Testis (tissue), 5 donors: ENCODE measurements at places on chromosomes 6 and 20.

DNA sequence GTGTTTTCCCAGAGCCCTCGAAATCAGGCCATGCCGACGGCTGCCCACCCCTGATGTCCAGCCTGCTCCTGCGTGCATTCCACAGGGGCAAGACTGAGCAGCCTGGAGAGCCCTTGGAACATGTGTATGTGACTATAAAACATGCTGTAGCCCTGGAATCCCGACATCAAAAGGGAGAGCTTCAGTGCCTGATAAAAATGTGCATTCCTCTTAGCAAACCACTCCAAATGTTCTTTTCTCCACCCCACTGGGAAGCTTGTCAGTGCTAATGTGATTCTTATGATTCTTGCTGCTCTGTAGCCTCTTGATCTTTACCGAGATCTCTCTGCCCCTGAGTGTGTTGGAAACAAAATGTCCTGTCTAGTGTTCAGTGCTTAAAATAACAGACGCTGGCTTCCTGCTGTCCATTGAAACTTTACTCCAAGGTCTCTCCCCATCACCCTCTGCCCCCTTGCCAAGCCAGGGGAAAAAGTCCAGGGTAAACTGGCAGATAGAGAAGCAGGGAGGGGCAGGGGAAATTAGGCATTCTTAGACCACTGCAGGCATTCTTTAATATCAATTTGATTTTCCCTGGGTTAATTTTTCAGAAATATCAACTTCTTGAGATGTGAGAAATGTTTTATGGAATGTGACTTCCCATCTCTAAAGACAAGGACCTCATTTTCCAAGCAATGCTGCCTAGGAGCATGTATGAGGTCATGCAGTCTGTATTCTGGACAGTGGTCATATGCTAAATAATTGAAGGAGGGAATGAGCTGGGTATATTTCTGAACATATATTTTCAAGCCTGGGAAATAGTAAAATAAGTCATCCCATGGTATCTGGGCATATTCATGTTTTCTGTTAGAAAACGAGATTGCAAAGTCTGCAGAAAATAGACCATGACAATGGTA is 73.8 kb upstream of the ISM1 start:
- no peaks in the 10 kb centered on the region for H3K36me3 ChIP-seq
- peak overlapping the region; percentile 15 for H3K27ac ChIP-seq
- DNase-seq: peak; percentile 25
- H3K4me1 ChIP-seq: peaks cover 10% of the 10 kb centered on the region
- no peaks in the 10 kb centered on the region for H3K27me3 ChIP-seq

DNA sequence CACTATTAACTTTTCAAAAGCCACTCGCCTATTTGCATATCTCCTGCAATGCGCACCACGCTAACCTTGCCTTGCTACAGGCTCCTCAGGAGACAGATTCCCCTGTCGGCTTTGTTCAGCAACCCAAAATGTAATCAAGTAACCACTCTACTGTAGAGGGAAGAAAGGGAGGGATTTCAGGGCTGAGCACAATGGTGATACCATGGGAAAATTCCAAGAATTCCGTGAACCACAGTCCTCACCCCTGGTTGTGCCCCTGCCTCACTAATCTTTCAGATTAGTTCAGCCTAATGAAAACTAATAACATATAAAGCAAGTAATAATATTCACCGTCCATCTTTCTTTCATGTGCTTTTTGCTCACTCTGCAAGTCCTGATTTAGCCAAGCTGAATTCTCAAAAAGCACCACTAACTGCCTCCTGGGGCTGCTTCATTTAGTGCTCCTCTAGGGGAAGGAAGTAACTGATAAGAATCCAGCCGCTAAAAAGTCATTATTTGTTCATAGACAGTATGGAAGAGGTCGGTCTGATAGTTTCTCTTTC is 6.6 kb downstream of the CITED2 start:
- peaks cover 17% of the 10 kb centered on the region for H3K4me1 ChIP-seq
- no peak overlapping the region for H3K4me3 ChIP-seq

DNA sequence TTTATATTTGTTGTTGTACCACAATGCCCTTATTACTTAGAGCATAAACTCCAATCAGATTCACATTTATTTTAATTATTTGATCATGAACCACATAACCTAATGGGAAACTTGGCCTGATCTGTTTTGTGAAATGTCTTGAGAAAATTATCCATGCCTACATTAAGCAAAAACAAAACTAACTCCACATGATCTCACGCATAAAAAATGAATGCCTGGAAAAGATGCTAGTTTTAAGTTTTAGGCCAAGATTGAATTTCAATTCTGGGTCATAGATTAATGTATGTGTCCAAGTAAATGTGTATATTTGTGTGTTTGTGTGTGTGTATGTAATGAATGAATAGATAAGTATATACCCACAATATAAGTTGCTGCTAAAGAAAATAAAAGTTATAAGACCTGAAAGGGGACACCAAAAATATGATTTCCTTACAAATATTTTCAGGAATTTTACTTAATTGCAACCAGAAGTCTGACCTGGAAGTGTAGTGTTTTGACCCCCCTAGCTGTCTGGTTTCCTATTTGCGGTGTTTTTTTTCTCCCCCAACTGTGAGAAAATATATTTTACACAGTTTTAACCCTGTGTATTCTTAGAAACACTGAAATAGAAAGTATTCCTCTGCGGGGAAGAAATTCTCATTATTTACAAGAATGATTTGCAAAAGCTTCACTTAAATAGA is 97.2 kb downstream of the JAG1 start:
- no peak for DNase-seq
- H3K4me3 ChIP-seq: no peak overlapping the region
- H3K36me3 ChIP-seq: no peaks in the 10 kb centered on the region
- H3K4me1 ChIP-seq: no peaks in the 10 kb centered on the region
- H3K27ac ChIP-seq: no peak overlapping the region
- no peaks in the 10 kb centered on the region for H3K27me3 ChIP-seq

DNA sequence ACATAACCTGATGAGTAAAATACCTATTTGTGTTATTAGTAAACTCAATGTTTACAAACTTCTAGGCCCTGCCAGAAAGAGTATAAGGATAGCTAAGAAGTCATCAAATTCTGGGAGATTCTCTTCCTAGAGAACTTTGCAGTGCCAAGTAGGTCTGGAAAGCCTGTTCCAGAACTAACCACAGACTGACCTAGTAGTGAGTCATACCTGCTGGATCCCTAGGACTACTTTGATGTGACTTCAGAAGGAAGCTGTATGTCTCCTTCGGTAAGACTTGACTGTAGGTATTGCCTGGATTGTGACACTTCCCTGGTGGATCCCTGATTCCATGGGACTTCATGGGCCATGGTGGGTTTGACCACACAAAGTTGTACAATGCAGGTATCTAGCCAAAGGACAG is 131.7 kb downstream of the DNAH8 start:
- no peaks in the 10 kb centered on the region for H3K27me3 ChIP-seq
- no peak for DNase-seq
- H3K36me3 ChIP-seq: no peaks in the 10 kb centered on the region
- no peak overlapping the region for H3K4me3 ChIP-seq

DNA sequence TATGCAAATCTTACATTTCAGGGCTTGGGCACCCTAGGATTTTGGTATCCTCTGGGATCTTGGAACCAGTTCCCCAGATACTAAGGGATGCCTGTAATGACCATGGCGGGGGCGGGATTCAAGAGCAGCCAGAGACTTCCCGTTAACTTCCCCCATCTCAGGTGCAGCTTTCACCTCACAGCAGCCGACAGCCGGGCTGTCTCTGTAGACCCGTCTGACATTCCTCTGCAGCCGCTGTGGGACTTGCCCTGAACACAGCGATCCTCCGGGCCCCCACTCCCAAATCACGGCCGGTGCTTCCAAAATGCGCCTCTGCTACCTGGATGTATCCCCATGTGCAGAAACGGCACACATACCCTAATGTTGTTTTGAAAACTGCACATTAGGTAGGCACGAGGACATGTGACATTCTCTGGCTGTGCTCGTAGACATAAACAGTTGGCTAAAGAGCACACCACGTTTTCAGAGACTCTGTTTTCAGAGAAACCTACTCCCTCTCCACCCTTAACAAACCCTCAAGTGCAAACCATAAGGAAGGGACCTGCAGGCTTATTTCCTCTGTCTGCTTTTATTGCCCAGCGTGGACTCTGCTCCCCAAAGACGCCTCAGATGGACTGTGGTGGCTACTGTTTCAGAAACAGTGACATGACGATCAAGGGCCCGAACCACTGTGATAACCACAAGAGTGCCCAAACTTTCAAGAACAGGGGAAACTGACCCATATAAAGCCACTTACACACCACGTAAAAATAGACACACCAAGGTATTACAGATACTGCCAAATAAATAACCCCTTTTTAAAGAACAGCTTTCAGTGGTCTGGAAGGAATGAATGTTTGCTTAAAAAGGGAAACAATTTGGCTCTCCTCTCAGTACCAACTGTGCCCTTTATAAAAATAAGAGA is 72.9 kb upstream of the FOXC1 start:
- no peak for DNase-seq
- no peaks in the 10 kb centered on the region for H3K27me3 ChIP-seq
- peaks cover 5% of the 10 kb centered on the region for H3K4me1 ChIP-seq
- H3K27ac ChIP-seq: no peak overlapping the region
- no peaks in the 10 kb centered on the region for H3K36me3 ChIP-seq

GRCh38 chr6:17397764-17398194 is 4.4 kb downstream of the CAP2 start:
- DNase-seq: no peak
- H3K36me3 ChIP-seq: no peaks in the 10 kb centered on the region
- H3K27ac ChIP-seq: no peak overlapping the region

GRCh38 chr6:37725957-37726356 is 28.3 kb upstream of the MDGA1 start:
- H3K27ac ChIP-seq: no peak overlapping the region
- no peaks in the 10 kb centered on the region for H3K4me1 ChIP-seq
- no peak overlapping the region for H3K4me3 ChIP-seq
- DNase-seq: no peak
- no peaks in the 10 kb centered on the region for H3K27me3 ChIP-seq

DNA sequence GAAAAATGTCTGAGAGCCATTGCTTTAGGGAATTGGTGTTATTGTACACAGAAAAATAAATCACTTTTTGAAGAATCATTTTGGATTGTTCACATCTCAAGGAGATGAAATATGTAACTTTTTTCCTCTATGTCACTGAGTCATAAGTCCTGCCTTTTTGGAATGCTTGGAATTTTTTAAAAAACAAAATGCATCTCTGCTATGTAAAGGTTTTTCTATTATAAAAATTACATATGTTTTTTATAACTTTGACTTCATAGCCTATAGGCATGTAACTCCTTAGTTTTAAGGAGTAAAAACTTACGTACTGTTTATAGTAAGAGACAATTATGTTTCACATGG is 8.7 kb downstream of the RNF144B start:
- H3K36me3 ChIP-seq: no peaks in the 10 kb centered on the region
- H3K27me3 ChIP-seq: no peaks in the 10 kb centered on the region
- DNase-seq: no peak
- no peak overlapping the region for H3K27ac ChIP-seq
- H3K4me1 ChIP-seq: no peaks in the 10 kb centered on the region
- no peak overlapping the region for H3K4me3 ChIP-seq

- H3K36me3 ChIP-seq: no peaks in the 10 kb centered on the region
- H3K27me3 ChIP-seq: no peaks in the 10 kb centered on the region
- no peak overlapping the region for H3K27ac ChIP-seq
- H3K4me1 ChIP-seq: no peaks in the 10 kb centered on the region
- DNase-seq: no peak
Observed at GRCh38 chr6:34159844-34160243, 14.0 kb upstream of the GRM4 start.

DNA sequence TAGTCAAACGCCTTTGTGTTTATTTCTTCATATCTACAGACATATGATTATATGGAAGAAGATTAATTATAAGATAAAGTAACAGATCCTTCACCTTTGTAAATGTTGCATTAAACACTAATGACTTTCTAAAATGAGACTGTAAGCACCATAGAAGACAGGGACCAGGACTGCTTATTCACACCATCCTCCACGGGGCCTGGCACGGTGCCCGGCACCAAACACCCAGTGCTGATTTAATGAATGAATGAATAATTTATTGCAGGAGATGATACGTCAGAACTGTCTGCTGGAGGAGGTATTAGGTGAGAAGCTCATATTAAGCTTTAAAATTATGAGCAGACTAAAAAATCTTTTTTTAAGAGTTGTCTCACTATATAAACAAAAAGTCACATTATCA is 88.3 kb downstream of the SLX4IP start:
- H3K4me1 ChIP-seq: no peaks in the 10 kb centered on the region
- DNase-seq: no peak
- H3K27me3 ChIP-seq: no peaks in the 10 kb centered on the region
- H3K36me3 ChIP-seq: no peaks in the 10 kb centered on the region
- H3K27ac ChIP-seq: no peak overlapping the region

DNA sequence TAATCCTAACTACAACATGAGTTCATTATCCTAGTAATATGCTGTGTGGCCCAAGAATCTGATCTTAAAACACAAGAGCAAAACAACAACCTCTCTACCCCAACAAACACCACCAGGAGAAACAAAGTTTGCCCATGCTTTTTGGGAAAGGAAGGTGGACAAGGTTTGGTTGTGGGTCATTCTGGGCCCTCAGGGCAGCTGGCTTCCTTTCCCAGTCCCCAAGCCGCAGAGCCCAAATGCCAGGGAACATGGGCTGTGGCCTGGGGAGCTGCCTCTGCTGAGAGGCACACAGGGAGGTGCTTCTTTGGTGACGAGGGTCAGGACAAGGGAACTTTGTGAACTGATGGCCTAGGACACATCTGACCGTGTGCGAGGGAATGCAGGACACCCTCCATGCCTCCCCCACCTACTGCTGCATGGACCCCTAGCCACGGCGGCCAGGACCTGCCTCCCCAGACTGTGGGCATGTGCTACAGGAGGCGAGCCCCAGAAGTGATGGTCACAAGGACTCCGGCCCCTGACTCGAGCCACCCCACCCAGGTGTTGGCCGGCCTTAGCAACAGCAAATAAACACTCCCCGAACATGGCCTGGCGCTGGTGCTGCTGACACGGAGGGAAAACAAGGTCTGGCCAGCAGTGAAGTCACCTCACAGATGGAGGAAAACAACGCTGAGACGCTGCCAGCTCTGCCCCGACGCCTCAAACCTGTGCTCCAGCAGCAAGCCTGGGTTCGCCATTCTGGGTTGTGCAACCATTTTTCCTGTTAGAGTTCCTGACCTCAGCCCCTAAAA is 55.6 kb downstream of the RRBP1 start:
- H3K27me3 ChIP-seq: no peaks in the 10 kb centered on the region
- H3K27ac ChIP-seq: no peak overlapping the region
- no peaks in the 10 kb centered on the region for H3K4me1 ChIP-seq
- no peak for DNase-seq
- no peak overlapping the region for H3K4me3 ChIP-seq

- no peak overlapping the region for H3K4me3 ChIP-seq
- no peaks in the 10 kb centered on the region for H3K36me3 ChIP-seq
- no peak for DNase-seq
- H3K27ac ChIP-seq: no peak overlapping the region
Observed at GRCh38 chr6:111210194-111210728, 123.0 kb downstream of the SLC16A10 start.

DNA sequence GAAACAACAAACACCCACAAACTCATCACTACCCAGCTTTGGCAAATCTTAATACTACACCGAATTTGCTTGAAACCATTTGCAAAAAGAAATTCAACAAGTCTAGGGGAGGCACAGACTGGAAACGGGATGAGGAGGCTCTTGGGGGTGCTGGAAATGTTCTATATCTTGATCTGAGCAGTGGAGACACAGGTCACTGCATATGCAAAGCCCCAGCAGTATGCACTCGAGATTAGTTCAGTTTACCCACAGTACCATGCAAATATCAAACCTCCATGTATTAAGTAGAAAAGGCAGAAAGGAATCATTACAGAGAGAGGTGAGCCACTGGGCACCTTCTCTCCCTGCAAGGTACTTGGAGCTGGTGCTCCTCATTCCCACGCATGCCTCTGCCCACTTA is 75.9 kb downstream of the PREX1 start:
- H3K4me3 ChIP-seq: no peak overlapping the region
- H3K36me3 ChIP-seq: no peaks in the 10 kb centered on the region
- no peak for DNase-seq
- H3K27ac ChIP-seq: no peak overlapping the region
- H3K27me3 ChIP-seq: no peaks in the 10 kb centered on the region
- H3K4me1 ChIP-seq: peaks cover 10% of the 10 kb centered on the region
